HTR-8/SVneo (cell line): ENCODE measurements at places on chromosomes 16 and 17.

DNA sequence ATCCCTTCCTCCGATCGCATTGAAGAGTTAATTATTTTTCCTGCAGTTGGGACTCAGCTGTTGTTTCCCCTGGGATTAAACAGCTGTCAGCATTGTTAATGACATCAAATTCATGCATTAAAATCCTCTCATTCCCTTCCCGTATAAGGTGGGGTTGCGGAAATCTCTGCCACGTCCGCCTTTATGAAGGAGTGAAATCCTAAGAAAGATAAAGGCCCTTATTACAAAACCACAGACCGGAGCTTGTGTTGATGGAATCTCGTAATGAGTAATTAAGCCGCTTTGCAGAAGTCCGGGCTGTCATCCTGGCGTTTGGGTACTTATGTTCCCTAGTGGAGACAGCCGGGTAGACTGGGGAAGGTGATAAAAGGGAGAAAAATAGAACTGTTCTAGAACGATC, 627.6 kb downstream of the MAF start:
- no peak for DNase-seq

- DNase-seq, result no peak
These were observed 49.8 kb upstream of the XYLT1 start for GRCh38 chr16:17520561-17520960.

DNA sequence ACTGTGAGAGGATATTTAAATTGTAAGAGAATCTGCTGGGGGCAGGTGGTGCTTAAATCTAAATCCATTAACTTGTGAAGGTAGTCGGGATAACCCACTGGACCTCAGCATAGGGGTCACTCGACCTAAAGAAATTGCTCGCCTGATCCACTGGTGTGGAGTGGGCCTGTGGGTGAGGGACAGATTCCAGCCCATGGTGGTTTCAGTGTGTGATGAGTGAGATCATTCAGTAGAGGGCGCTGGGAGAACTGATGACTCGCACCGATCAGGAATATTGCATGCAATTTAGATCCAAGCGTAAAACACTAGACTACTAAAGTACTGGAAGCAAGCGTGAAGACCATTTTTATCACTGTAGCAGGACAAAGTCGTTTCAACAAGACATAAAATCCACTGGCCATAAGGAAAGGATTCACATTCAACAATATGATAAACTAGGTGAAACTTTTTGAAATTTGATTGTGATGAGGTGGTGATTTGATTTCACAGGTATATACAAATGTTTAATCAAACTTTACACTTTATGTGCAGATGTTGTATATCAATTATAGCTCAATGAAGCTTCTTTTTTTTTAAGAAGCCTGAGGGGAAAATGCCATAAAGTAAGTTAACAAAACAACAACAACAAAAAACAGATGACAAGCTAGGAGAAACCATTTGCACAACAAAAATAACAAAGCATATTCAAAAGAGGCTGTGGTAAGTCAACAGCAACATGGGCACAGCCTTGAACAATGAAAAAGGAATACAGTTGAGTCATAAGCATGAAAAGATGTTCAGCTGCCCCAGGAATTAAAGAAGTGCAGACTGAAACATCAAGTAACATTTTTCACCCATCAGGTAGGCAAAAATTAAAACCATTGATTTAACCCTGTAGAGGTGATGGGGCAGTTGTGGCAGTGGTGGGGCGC, 7.5 kb upstream of the TMEM170A start:
- peak; percentile 89 for DNase-seq

DNA sequence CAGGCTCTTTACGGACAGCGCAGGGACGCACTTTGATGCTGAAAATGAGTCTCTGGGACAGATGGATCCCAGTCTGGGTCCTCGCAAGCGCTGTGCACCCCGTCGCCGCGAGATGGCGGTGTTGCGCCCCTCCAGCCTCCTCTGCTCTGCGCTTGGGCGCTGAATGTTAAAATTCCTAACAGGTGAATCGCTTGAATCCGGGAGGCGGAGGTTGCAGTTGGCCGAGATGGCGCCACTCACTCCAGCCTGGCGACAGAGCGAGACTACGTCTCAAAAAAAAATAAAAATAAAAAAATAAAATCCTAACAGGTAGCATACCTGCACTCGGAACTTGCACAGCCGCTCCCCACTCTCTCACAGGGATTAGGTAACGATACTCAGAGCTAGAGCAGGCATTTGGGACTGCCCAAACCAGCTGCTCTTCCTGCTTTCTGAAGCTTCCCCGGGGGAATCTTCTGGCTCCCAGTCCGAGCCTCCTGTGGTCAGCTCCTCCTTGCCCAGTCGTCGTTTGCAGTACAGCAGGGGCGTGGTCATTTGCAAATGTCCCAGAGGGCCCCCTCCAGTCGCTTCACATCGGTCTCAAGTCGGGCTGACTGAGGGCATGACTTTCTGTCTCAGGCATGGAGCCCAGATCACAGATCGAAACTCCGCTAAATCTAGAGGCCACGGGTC, 26.2 kb upstream of the OSGIN1 start:
- DNase-seq, result peak; percentile 92
